GM13976 (cell line): ENCODE measurements at places on chromosomes 1 and 21.
A peak's percentile ranks its signal among the peaks of the same experiment; 100 is the strongest.

- no peak for DNase-seq
These were observed 55.6 kb downstream of the TNR start for GRCh38 chr1:175687622-175688415.

DNA sequence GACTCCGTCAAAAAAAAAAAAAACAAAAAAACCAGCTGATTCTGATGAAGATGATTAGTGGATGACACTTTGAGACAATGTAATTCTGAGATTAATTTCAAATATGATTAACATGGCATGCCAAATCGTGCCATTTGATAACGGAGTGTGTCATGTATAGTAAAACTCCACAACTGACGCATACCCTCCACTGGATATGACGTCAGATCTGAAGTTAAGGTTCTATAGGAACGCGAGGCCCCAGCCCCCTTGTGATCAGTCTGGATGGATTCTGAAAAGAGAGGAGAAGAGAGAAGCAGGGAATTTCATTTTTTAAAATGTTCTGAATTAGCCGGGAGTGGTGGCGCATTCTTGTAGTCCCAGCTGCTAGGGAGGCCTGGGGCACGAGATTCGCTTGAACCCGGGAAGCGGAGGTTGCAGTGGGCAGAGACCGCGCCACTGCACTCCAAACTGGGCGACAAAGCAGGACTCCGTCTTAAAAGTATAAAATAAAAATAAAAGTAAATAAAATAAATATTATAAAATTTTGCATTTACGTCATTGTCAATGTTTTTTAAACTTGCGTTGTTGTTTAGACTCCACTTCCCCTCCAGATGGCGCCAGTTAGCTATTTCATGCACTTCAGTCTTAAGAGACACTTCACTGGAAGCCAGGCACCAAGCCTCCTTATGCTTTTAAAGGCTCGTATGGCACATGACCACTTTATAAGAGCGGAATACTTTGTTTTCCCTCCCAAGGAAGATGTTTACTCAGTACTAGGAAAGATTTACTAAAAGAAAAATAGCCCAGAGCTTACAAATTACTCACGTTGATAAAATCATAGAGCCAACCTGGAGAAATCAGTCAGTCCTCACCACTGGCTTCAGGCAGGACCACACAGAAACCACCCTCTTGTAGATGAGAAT lies 65.5 kb downstream of the UBE2U start:
- DNase-seq, result peak; percentile 61

DNA sequence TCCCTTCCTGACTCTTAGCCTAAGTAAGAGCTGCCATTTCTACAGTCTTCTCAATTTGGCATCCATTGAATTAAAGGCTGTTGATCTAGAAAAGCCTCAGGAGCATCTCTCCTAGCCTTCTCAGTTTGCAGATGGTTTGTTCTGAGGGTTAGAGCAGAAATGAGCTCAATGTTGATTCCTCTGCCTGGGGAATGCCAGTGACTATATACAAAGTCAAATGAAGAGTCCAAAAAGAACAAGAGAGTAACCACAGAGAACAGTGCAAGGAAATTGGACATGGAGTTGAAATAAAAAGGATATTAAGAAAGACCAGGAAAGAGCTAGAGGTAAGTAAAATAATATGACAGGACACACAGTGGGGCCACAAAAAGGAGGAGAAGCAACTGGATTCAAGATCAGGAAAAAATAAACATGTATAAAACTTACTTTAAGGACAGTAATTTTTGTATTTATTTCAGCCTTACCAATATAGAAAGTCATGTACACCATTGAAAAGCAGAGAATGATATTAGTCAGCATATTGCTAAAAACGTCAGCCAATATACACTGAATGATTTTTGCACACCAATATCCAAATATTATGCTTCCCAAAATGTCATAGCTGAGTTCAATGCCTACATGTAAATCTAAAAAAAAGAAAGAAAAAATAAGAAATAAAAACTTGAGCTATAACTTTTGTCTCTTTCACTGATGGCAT lies 21.3 kb downstream of the SLC9C2 start:
- no peak for DNase-seq

GRCh38 chr1:231828182-231828920 lies 201.8 kb downstream of the DISC1 start:
- no peak for DNase-seq

- no peak for DNase-seq
These were observed 83.4 kb upstream of the BMP8A start for GRCh38 chr1:39407896-39408640.

- no peak for DNase-seq
These were observed 483 bp downstream of the CHML start for GRCh38 chr1:241639623-241640148.

DNA sequence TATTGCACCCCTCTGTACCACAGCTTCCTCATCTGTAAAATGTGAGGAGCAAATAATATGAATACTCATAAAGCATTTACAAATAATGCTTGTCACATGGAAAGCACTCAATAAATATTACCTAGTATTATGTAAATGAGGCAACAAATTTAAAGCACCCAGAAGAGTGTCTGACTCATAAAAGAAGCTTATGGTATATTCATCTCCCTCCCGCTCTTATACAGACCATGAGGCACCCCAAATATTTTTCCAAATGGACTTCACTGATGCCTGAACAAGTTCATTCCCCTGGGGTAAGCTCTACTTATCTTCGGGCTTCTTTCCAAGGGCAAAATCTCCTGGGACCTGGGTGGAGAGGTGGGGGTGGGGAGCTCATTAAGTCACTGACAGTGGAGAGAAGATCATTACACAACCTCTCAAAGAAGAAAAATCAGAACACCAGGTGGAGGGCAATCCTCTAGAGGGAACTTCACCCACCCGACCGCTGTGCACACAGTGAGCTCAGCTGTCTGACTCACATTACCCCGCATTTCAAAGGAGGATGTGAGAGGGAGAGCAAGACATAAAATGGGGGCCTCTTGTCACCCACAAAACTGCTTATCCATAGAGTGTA lies 166.2 kb downstream of the ASTN1 start:
- no peak for DNase-seq

DNA sequence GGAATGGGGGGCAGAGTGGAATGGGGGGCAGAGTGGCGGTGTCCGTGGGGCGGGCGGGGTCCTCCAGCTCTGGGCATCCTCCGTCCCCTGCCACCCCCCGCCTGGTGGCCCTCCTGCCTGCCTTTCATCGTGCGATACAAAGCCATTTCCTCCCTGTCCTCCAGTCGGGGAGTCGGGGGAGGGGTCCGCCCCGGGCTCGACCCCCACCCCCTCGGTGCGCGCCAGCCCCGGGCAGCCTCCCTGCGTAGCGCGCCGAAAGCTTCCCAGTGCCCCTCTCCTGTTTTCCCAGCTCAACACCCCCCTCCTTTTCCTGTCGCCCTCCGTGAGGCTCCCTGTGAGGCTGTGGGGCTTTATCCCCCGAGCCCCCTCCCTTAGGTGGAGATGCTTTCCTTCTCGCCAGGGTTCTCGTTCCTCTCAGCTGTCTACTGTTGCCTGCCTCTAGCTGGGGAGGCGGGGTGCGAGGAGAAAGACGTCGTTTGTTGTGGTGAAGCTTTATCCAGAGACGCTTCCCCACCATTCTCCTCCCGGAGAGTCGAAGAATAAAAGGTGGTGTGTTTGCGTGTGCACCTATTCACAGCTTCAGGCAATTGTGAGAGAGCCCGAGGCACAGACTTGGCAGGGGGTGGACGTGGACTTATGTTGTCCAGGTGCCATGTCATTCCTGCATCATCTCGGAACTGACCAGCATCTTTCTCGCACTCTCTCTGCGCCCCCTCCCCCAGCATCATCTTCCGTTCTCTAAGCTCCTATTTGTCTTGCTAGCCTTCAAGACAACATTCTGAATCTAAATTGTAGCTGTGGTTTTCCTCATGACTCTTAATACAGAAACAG lies 848 bp downstream of the DNM3 start:
- DNase-seq, result peak; percentile 26

DNA sequence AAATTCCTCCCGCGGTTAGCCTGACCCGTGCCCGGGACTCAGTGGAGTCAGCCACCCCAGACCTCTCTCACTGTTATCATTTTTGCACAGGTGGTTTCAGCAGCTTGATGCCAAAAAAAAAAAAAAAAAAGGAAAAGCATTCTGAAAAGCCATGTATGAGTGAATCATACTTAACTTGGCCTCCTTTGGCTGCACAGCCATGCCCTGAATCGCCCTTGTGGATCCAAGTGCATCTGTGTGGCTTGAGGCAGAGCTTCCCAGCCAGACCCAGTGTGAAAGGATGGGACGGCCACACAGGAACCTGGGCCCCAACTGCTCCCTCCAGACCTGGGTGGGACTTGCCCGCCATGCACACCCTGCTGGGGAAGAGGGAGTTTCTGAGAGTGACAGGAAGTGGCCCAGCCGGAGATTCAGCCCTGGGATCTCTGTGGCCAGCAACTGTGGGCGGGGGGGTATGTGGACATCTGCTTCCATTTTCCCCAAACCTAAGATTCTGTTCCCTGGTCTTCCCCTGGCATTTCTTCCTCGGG lies 8.6 kb downstream of the YBEY start:
- DNase-seq, result peak; percentile 79

DNA sequence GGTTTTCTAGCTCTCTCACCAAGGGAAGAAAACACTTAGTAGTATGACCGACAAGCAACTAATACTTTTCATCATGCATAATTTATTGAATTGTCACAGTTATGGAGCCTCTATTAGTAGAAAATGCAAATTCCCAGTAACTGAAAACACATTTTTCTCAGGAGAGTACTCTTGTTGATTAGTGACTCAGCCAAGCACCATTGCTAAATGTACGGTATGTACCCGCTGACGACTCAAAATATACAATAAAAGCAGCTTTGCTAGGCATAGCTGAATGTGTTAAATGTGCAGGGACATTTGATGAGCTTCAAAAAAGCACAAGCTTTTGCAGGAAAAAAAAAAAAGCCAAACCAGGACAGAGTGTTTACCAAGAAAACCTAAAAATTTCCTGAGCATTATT lies 63.9 kb downstream of the WDR64 start:
- DNase-seq, result no peak

DNA sequence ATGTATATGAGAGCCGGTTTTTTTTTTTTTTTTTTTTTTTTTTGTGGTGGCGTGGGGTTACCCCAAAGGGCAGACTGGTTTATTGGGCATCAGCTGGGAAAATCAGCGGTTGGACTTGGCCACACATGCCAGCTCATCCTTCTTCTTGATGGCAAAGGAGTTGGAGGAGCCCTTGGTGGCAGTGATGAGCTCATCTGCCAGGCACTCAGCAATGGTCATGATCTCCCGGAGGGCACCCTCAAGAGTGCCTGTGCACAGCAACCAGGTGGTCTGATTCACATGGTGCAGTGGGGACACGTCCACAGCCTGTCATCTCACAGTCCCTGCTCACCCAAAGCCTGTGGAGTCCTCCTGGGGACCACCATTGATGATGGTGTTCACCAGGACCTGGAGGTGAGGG lies 62.0 kb downstream of the MRPS6 start:
- DNase-seq, result no peak

DNA sequence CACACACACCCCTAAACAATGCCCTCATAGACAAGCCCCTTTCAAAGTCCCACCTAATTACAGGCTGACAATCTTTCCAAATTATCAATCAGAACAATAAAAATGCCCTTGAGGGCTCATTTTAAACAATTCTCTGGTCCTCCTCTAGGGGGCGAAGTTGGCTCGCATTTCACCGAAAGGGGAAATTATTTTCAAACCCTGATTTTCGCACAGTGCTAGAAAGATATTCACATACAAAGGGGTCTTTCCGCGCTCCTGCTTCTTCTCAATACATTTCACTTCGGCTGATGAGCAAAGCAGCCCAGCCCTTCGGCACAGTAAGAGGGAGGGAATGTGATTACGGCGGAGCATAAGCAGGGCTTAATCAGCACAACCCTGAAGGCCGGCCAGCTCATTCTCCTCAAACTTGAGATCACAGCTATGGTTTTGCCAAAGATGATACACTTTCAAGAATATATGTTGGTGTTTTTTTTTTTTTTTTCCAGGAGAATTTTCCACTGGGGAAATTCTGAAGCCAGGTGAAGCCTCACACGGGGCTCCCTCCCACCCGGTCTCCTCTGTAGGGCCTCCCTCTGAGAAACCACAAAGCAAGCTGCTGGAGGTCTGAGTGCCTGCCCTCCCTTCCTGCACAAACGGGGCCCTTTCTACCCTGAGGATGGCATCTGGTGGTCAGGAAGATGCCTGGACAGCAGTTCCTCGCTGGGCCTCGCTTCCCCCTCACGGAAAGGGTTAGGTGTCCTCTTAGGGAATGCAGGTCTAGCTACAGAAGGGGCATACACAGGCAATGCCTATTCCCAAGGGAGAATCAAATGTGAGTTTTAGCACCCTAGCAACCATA lies 66.9 kb downstream of the GNG12 start:
- DNase-seq, result peak; percentile 32

DNA sequence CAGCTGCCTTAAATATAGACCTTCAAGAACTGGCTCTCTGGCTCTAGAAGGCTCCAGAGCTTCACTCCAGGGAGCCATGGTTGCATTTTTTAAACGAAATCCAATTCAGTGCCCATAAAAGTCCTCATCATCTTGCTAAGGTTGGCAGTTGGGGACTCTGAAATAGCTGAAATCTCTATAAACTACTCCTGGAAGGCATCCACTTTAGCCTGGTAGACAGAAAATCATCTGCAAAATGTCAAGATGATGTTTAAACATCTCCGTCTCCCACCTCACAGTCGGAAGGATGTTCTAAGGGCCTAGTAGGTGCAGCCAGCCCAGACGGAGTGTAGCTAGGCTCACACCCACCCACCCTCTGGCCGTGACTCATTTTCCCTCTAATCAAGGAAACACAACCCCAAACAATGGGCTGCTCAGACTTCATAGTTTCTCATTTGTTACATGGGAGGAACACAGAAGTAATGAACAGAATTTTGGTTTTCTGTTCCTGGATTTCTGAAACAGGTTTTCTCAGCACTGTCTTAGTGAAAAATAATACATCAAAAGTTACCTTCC lies 235.4 kb upstream of the KAZN start:
- no peak for DNase-seq

- no peak for DNase-seq
These were observed 938.9 kb upstream of the ADGRL4 start for GRCh38 chr1:79945391-79945790.

GRCh38 chr1:170707117-170707516 lies 43.2 kb downstream of the PRRX1 start:
- DNase-seq, result no peak

DNA sequence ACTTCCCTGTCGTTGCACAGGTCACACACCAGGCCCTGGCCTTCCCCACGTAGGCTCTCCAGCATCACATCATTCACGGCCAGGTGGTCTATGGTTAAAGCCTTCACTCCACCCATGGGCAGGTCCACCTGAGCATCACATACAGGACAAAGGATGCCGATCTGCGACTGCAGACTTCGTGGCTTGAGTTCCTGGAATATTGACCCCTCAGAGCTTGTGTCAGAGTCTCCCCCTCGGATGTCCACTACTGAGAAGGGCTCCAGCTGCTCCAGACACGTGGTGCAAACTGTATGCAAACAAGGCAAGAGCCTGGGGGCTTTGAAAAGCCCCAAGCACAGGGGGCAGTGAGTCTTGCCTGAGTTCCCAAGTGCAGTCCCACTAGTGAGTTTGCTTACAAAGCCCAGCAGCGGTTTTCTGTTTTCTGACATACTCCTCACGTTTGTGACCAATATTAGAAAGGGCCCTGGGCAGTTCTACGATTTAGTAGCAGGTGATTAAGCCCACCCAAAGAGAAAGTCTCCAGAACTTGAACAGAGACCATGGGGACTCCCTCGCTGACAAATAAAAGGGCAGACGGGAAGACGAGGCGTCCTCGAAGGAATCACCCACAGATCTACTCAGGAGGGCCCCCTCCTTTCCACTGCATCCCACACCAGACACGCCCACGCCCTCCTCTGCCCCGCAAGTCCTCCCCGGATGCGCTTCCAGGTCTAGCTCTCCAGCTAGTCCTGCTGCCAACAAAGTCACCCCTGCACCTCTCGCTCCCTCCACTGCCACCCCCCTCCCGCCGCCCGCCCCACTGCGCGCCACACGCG lies 568 bp downstream of the TRIM45 start:
- peak; percentile 32 for DNase-seq
